GM13977 (cell line): ENCODE measurements at places on chromosomes 4 and X.
A peak's percentile ranks its signal among the peaks of the same experiment; 100 is the strongest.

DNA sequence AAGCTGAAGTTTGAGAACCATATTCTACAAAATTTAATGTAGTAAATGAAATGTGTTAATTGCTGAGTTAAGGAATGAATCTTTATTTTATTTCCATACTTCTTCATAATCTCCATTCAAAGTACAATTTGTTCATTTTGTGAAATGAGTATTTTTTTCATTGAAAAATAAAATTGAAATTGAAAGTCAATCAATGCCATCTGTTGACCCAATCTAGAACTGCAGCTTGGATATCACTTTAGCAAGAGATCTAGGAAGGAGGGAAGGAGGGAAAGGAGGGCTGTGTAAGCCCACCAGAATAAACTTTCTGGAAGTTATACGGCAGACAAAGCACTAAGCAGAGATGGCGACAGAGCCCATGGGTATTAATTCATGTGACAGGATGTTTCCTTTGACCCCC lies 128.4 kb downstream of the ZMAT1 start:
- DNase-seq, result no peak

GRCh38 chr4:99447079-99447478 lies 11.9 kb upstream of the ADH7 start:
- DNase-seq, result no peak

DNA sequence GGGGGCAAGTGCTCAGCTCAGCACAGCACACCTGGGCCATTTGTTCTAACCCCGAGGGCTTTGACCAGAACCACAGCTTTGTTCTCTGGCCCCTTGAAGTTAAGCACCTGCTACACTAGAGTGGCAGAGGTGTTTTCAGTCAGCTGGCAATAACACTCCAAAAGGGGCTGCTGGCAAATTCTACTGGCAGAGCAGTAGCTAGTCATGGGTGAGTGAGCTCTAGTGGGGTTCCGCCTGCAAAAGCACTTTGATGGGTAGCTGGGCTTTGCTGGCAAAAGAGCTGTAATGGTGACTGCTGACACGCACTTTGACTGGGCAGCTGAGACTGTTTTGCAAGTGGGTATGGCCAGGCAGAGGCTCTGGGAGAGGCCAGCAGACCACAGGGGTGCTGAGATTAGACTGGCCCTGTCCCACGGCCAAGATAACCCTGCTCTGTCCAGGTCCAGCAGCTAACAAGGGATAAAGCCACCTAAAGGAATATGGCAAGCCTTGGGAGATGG lies 65.2 kb upstream of the TENT5D start:
- no peak for DNase-seq

GRCh38 chr4:77601614-77602187 lies 3.9 kb upstream of the CXCL13 start:
- no peak for DNase-seq

- no peak for DNase-seq
Observed at GRCh38 chr4:19425146-19425545, 826.6 kb upstream of the SLIT2 start.

- no peak for DNase-seq
Observed at GRCh38 chr4:120918788-120919187, 3.7 kb downstream of the PRDM5 start.

- no peak for DNase-seq
Observed at GRCh38 chr4:19093951-19094350, 1072.4 kb upstream of the LCORL start.

- no peak for DNase-seq
Observed at GRCh38 chr4:40221744-40222143, 24.9 kb downstream of the RHOH start.

GRCh38 chrX:122475306-122475705 lies 708.8 kb upstream of the GRIA3 start:
- no peak for DNase-seq

DNA sequence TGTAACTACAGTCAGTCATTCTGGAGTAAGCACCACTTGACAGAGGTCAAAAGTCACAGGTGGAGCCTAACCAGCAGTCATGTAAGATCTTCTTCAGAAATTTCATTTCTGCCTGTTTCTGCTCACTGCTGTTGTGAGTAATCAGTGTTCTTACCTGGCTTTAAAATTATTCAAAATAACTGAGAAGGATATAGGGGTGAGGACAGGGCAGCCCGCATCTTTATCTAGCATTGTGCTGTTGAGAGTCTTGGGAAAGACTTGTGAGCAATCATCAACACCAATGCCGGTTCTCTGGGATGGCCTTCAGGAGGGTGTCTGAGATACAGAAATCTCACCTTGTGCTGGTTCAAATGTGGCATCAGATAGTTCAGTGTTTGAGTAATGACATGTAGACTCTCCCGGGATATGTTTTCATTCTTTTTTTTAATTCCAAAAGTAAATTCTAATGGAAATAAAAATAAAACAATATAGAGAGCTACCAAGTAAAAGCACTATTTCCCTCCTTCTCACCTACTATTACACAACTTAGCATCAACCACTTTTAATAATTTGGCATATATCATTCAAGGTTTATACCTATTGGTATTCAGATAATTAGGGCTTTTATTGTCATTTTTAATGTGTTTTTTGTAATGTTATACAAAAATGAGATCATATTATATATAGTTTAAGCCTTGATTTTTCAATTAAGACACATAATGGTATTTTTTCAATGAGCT lies 37.1 kb downstream of the AREG start:
- DNase-seq, result no peak

DNA sequence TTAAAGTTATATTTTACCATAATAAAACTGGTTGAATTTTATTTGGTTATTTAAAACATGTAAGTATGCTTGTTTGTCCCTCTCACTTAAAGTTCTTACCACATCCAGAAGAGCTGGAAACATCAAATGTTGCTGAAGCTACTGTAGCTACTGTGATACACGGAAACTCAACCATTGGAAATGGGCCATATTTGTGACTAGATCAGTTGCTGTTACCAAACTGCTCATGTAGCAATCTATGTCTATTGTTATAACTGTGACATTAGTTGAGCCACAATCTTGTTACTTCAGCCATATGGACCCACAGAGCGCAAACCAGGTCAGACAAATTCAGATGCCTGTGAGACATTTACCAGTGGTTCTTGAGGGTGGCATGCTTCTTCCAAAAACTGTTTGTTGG lies 41.6 kb downstream of the NDNF start:
- DNase-seq, result no peak

DNA sequence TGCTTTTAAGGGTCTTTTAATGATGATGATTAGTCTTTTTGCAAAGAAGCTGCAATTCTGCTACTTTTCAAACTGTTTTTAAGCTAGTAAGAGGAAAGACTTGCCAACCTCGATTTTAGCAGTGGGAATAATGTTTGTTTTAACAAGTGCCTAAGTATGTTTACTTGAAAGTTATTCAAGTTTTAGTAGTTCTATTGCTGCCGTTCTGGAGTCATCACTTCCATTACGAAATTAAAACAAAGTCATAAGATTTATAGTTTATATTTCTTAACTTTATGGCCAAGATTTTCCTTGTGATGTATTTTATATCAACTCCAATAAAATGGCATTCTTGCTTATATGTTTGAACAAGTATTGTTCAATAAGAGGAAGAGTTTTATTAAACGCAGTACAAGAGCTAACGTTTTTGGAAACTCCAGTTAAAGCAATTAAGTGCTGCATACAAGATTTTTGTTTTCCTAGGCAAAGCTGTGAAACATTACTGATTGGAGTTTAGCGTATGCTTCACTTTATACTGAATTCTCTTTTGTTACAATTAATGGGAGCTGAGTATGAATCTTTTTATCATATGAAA lies 211.3 kb downstream of the TENM3 start:
- DNase-seq, result no peak

DNA sequence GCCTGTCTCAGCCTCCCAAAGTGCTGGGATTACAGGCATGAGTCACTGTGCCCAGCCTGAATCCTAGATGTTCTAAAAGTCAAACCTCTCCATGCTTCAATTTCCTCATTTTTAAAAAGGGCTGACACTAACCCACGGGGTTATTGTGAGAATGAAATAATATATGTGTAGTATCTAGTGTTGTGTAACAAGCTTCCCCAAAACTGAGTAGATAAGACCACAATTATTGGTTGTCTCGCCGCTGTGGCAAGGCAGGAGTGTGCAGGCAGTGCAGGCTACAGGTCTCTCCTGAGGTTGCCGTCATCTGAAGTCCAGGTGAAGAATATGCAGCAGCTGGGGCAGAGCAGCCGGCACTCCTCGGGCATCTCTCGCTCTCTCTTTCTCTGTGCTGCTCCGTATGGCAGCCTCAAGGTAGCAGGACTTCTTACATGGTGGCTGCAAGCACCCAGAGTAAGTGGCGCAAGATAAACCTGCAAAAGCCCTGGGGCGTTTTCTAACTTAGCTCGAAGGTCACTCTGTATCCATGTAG lies 30.9 kb downstream of the RAB33B start:
- DNase-seq, result no peak

DNA sequence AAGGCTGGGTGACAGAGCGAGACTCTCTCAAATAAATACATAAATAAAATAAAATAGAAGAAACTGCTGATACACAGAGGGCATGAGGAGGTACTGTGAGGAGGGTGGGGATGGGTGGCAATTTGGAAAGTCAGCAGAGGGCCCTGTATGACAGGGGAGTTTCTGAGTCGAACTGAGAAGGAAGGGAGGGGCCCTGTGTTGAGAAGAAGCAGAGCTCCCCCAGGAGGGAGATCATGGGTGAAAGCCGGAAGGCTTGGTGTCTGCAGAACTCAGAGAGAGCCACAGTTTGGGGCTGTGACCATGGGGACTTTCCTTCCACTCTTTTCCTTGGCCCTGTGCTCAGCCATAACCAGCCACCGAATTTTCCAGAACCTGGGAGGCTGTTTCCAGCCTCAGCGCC lies 24.8 kb upstream of the AFAP1 start:
- DNase-seq, result peak; percentile 81
